Left colon (tissue), 2 donors: ENCODE measurements at places on chromosomes 6 and 20. TPM values are rescaled to one million over a fixed set of nuclear protein-coding genes. Genes with fewer than 3 reads are reported as not detected.

- DNase-seq: no peak
Observed at GRCh38 chr6:163545370-163545769, 130.9 kb downstream of the QKI start.

DNA sequence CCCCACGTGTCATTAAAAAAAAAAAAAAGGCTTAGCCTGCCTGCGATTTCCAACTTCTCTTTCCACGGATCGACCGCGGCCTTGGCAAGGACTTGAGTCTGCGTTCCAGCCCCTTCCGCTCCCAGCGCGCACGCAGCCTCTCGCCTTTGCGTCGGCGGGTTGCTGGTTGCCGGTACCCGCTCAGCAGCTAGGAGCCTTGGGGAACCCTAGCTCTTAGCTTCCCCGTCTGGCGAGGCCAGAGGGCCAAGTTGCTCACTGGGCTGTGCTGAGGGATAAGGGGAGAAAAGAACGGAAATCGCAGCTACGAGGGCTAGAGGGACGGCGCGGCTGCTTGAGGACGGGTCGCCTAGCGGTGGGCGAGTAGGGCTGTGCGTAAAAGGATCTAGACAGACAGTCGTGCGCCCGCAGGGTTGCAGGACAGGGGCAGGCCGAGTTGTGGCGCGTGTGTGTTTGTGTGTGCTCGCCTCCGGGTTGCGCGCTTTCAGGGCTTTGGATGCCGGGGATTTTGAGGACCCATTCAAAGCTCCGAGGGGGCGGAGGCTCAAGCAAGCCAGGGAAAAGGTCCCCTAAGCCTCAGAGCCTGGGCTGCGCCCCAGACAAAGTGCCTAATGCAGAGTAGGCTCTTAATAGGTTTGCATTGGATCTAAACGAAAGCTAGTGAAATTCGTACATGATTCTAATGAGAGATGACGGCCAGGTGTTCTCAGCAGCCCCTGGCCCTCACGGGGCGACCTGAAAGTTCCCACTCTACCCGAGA is 40.5 kb upstream of the OSTM1 start:
- peak; percentile 46 for DNase-seq

DNA sequence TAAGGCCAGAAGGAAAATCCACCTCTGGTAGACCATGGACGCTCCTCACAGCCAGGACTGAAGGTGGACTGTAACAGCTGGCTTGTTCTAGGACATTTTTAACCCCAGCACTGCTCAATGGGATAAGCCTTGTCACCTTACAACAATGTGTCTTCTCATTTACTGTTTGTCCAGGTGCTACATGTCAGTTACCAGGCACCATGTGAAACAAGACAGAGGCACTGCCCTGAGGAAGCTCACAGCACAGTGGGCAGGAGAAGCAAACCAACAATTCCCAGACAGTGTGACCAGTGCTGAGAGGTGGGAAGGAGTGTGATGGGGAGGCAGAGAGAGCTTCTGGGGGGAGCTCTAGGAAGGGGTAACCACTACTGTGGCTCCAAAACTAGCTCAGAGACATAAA is 10.7 kb downstream of the SNHG17 start:
- DNase-seq: no peak

GRCh38 chr20:50930139-50930975 is 880 bp downstream of the ADNP start:
- DNase-seq: peak; percentile 38

PTCRA gene
- total RNA-seq: not detected

DNA sequence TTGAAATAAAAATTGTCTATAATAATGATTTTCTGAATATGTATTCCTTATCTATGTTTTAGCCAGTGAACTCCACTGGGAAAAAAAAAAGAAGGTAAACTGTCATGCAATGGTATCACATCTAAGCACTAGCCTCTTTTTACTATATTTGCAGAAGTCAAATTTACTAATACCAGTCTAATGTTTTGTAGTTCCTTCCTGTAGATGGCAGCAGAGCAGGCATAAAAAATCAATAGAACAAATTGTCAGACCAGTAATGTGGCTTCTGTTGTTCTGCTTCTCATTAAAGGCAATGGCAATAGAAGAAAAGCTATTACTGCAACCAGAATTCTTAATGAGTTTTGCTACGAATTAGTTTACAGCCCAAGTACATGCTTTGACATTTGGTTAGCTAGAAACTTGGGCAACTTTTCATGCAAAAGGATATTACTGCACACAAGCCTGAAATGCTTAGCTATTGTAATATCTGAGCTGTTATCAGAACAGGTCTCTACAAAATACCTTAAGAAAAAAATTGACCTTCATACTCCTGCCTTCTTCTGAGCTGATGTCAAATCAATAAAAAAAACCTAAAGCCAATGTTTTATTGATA is 476.9 kb downstream of the KHDRBS2 start:
- no peak for DNase-seq

DNA sequence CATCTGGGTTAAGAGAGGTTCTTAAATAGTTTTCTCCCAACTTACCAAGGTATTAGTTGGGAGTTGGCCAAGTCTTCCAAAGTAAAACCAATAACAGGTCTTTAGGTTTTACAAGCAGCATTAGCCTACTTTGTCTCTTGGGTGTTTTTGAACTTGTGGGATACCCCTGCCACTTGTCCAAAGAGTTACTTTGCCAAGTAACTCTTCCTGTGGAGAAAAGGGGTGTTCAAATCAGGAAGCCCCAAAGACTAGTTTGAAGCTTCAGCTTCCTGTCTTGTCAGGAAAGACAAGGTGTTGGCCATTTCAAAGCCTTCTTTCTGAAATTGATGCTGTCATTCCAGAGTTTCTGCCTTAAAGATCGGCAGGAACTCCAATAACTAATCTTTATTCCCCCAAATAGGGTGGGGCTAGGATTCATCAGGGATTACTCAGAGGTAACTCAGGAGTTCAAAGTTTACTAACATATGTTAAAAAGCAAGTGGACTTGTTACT is 822 bp downstream of the RAB22A start:
- no peak for DNase-seq

DNA sequence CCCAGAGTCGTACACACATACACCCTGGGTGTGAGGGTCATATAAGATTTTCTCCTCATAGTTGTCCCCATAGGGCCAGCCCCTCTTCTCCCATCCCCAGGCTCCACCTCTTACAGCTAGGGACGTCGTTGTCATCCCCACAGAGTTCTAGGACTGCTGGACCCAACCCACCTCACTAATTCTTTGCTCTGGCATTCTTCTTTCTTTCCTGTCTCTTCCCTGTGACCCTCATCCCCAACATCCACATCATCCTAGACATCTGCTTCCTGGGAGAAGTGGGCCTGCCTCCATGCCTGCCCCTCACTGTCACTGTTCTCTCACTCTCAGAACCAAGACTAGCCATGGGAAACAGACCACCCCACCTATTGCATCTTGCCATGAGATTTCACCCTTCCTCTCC is 1.1 kb downstream of the PSMF1 start:
- no peak for DNase-seq

TRAPPC3L gene
- total RNA-seq: not detected

DNA sequence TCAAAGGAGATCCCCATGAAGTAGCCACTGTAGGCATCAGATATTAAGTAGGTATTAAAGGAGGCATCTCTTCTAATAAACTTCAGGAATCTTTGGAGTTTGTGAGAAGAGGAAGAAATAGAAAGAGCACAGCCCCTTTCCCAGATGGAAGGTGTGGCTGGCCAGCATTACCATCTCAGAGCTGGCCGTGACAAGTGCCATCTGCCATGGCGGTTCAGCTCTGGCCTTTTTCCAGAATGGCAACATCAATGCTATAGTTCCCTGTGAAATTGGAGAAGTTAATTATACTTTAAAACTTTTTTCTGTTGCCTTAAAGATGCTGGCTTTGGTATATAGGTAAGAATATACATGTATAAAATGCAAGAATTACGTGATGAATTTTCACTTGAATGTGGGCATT is 51.9 kb upstream of the MCUR1 start:
- no peak for DNase-seq

- DNase-seq: no peak
Observed at GRCh38 chr6:49342410-49342809, 120.6 kb downstream of the MMUT start.

DNA sequence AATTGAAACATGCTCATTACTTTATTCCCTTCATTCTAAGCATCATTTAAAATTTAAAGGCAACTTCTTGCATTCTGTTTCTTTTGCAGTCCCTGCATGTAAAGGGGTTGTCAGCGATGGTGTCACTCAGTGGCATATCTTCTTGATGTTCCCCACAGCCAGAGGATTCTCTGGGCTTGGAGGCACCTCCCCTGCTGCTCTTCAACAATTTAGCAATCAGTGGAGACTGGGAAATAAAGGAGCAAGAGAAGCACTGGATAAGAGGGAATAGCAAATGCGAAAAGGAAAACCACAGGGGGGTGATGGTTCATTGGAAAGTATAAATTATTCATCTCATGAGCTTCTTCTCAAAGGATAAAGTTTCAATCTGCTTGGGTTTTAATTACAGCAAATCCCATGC is 30.7 kb upstream of the MC3R start:
- DNase-seq: no peak

GRCh38 chr6:19824058-19824807 is 12.9 kb upstream of the ID4 start:
- no peak for DNase-seq
